T-helper 9 cell (primary cell): ENCODE measurements at places on chromosomes 2 and 18.

GRCh38 chr2:128813352-128814034, 494.8 kb upstream of the HS6ST1 start:
- no peak for DNase-seq

- DNase-seq: no peak
Observed at GRCh38 chr2:16057661-16058060, 117.3 kb downstream of the MYCN start.

DNA sequence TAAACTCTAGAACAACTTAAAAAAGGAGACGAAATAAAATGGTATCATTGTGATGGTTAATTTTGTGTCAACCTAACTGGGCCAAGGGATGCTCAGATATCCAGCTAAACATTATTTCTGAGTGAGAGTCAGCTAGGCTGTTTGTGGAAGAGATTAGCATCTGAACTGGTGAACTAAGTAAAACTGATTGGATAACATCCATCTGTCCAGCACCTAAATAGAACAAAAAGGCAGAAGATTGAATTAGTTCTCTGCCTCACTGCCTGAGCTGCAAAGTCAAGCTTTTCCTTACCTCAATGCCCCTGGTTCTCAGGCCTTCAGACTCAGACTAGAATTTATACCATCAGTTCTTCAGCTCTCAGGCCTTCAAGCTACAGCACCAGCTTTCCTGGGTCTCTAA, 30.0 kb downstream of the PPP3R1 start:
- no peak for DNase-seq

- no peak for DNase-seq
Observed at GRCh38 chr2:232843834-232844233, 26.2 kb upstream of the SNORC start.

- no peak for DNase-seq
Observed at GRCh38 chr2:20676353-20677215, 9.6 kb downstream of the GDF7 start.

DNA sequence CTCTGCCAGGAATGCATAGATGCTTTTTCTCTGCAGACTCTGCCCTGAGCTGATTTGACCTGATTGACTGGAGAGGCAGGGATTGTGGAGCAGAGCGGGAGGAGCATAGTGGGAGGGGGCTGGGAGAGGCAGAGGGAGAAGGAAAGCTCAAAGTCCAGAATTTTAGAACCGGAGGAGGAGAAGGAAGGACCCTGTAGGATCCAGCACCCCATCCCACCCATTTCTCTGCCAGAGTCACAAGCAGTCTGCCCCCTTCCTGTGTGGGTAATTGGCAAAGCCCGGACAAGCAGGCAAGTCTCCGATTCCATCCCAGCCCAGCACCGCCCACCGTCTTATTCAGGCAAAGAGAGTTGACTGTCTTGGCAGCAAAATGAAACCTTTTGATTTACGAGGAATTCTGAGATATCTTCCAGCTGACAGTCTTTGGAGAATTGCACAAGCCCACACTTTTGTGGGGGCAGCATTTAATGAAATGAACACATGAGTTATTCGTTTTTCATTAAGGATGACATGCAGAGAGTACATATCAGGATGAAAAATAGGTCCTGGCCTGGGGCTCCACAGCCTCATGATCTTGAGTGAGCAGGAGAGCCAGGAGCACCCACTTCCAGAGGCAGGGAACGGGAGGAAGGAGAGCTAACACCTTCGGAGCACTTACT, 103.1 kb downstream of the MCFD2 start:
- DNase-seq: no peak

DNA sequence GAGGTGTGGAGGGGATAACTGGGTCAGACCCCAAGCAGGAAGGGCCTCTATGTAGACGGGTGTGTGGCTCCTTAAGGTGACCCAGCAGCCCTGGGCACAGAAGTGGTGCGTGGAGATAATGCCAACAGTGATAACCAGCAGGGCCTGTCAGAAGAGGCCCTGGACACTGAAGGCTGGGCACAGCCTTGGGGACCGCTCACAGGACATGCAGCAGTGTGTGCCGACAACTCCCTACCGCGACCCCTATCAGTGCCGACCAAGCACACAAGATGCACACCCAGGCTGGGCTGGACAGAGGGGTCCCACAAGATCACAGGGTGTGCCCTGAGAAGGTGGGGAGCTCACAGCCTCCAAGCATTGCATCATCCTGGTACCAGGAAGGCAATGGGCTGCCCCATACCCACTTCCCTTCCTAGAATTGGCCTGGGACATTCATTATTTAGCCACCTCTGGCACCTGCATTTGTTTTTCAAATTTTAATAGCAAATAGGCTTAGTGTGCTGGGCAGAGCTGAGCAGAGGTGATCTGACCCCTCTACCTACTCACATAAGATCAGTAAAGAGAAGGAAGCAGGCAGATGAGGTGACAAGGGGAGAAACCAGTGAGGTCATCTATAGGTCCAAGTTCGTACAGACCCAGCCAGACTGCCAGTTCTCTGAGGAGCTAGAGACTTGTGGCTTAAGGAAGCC, 55.2 kb downstream of the BCL11A start:
- no peak for DNase-seq

DNA sequence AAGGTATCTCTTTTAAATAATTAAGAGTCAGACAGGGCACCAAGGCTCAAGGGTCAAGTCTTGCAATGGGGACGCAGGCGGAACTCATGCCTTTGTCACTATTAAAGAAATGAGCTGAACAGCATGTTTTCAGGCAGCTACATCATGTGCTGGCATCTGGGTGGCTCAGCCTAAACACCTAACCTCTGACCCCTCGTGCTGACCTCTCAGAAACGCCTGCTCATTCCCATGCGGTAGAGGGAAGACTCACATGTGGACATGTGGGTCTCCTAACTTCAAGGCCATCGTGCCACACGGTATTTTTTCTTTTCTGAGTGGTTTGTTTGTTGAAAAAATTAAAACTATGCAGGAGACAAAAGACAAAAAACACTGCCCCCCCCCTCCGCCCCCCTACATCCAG, 31.3 kb downstream of the CYP27C1 start:
- no peak for DNase-seq

GRCh38 chr18:54284981-54285785, 15.9 kb downstream of the POLI start:
- DNase-seq: peak; percentile 14

GRCh38 chr2:1979569-1979968, 235.3 kb upstream of the PXDN start:
- no peak for DNase-seq

GRCh38 chr2:119178776-119179175, 20.2 kb upstream of the C1QL2 start:
- no peak for DNase-seq

GRCh38 chr2:121256720-121257479, 28.1 kb downstream of the TFCP2L1 start:
- DNase-seq: no peak

DNA sequence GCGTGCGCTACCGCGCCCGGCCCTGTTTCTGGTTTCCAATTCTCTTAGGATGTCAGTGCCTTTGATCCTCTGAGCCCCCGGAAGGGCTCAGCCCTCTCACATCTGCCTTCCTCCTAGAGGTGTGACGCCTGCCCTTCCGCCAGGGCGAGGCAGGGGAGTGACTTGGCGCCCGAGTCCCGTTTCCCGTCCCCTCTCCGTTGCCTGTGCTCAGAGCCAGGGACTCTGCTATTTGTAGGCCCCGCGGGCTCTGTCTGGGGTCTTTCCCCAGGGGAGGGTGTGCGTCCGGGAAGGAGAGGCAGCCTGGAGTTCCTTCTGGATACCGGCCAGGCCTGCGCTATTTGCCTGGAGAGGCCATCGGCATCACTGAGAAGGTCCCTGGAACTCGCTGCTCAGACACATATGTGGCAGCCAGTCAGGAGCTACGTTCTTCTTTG, 103.7 kb upstream of the TAF1B start:
- DNase-seq: peak; percentile 37

GRCh38 chr2:102708847-102709559, 52.8 kb upstream of the TMEM182 start:
- DNase-seq: no peak

DNA sequence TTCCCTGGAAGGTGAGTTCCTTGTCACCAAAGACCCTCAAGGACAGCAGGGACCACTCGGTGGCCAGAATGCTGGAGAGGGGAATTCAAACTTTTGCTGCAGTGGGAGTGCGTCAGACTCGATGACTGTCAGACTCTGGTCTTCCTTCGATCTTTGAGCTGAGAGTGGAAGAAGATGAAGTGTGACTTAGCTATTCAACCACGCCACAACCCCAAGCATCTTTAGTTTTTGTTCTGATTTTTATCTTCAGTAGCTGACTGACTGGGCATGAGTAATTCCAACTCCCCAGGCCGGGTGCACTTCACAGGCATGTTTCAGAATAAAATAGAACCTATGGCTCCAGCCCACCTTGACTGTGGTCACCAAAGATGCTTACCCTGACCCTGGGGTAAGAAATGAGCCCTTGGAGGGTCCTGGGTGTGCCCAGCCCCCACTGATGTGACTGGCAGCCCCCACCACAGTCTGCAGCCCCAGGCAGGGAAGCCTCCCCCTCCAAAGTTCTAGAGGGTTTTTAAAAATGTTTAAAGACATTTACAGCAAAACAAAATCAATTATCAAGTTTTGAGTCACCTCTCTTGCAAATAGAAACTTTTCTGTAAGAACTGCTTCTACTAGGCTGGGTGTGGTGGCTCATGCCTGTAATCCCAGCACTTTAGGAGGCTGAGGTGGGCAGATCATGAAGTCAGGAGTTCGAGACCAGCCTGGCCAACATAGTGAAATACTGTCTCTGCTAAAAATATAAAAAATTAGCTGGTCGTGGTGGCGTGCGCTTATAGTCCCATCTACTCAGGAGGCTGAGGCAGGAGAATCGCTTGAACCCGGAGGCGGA, 24.9 kb upstream of the YWHAQ start:
- DNase-seq: no peak

DNA sequence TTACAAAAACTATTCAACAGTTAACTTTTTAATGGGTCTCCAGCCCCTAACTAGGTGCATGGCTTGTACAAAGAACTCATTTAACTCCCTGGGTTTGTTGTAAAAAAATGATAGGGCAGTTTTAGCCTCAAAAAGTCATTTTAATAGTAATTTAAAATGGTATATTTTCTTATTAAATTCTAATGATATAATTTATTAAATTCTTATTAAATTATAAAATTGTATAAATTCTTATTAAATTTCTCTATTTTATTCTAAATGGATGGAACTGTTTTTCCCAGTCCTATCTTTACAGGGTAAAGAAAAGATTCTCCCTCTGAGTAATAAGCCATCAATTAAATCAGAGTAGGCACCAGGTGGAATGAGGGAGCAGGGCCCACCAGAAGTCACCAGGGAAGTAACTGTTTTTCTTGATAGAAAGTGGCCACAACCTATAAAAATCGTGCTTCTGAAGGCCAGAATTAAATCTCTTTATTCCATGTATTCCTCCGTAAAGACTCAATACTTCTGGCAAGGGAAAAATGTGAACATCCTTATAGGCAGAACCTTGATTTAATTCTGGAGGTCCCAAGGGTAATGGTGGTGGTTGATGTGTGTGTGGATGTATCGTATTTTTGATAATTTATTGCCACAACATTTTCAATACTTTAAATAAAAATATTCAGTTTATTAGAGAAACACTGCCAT, 814 bp downstream of the FKBP7 start:
- no peak for DNase-seq

DNA sequence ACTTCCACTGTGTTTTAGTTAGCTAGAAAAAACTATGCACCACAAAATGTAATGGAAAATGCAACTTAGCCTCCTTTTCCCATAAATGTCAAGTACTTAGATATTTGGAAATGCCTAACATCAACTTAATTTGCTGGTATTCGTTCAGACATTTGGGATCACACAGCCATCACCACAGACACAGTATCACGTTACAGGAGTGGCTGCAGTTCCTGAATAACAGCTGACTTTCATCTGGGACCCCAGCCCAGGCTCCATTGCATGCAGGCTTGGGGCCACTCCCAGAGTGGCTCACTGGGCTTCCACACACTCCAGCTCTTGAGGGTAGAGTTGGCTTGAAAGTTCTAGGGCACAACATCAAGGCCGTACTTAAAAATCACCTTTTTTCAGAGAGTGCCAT, 9.3 kb downstream of the TMEM182 start:
- no peak for DNase-seq

DNA sequence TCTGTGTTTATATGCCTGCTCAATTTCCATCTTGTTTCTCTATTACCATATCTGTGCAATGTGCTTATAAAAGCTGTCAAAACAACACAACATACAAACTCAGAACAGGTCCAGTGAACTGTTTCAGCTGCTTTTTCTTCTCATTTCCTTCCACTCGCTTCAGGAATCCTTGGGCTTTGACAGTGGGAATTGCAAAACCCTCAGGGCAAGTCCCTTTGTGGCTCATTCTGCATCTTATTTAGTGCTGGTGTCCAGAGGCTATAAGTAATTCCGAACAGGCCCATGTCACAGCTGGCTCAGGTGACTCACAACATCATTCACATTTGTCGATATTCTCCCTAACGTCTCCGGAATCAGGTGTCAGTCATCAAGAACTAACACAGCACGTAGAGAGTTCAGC, 309.9 kb upstream of the ZNF521 start:
- DNase-seq: no peak

DNA sequence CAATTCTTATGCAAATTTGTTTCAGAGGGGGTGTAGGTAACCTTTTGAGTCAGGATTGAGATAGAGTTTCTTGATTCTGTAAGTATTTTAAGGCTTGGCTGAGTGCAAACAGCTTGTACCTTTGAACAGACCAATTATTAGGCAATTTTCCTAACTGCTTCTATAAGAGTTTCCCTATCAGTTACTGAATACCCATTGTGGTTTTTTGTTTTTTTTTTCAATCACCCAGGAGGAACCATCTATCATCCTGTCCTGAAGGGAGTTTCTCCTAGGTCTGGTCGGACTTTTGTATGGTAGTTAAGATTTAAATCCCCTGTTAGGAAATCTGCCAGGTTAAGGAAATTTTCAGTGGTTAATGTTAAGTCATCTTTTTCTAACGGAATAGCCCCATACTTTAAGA, 319.4 kb upstream of the SLC39A10 start:
- no peak for DNase-seq

GRCh38 chr2:15919716-15920434, 20.5 kb upstream of the MYCN start:
- no peak for DNase-seq

GRCh38 chr2:181058378-181059269, 78.2 kb downstream of the UBE2E3 start:
- peak; percentile 4 for DNase-seq

- DNase-seq: no peak
Observed at GRCh38 chr18:24514439-24514838, 54.0 kb downstream of the HRH4 start.

DNA sequence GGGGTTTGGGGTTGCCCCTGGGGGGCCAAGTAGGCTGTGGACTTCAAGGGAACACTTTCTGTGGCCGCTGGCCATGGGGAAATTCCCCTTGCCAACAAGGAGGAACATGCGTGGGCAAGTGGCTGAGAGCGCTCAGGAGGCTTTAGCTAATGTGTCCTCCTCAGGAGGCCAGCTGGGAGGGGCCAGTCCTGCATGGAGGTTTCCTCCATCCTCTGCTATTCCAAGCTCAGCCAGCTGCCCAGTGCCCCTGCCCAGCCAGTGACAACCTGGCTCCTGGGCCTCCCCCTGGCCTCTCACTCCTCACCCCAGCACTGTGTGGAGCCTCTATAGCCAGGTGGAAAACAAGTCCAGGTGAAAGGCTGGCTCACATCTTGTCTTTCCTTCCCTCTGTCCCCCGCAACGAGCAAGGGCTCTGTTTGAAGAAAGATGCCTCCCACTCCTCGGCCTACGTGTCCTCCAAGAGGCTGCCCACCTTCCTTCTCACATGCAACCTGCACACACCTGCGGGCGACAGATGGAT, 64.4 kb upstream of the DAPL1 start:
- no peak for DNase-seq

- DNase-seq: no peak
Observed at GRCh38 chr2:38386377-38386776, 9.3 kb upstream of the ATL2 start.

GRCh38 chr2:172783165-172783898, 47.7 kb downstream of the RAPGEF4 start:
- no peak for DNase-seq

GRCh38 chr2:218027426-218028188, 24.8 kb upstream of the TNS1 start:
- DNase-seq: no peak
